ENCODE measurements at places on chromosomes 2 and 18. TPM values are rescaled to one million over a fixed set of nuclear protein-coding genes. Genes with fewer than 3 reads are reported as not detected.

DNA sequence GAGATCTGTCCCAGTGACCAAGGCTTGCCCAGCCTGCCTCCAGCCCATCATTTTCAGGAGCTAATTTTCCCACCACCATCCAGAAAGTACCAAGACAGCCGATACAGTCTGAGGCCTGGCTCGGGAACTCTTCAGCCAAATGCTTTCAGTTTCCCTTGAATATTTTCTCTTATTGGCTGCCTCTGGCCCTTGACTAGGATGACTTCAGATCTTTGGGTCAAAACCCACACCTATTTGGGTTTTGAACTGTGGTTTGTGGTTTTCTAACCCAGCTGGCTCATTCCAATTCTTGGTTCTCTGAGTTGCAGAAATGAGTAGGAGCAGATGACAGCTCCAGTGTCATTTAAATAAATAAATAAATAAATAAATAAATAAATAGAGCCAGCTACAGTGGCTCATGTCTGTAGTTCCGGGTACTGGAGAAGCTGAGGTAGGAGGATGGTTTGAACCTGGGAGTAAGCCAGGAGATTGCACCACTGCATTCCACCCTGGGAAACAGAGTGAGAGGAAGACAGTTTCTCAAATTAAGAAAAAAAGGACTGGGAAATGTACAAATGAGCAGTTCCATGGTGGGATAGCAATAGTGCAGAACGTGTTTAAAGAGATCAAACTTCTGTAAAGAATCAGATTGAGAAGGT is 465.0 kb upstream of the SOX11 start:
- DNase-seq: no peak

DNA sequence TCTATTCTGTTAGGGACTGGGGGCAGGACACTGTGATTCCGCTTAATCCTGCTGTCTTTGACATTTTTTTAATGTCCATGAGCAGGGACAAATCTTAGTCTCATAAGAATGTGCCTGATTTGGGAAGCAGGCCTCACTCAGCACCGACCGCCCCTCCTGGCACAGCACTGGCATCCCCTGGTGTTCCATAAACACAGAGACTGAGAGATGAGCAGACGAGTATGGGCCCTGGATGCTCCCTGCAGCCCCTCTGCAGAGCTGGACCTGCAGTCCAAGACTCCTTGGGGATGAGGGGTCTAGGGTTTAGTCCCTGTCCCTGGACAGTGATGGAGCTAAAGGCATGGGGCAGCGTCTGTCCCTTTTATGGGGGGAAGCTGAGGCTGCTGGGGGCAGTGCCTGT is 81.6 kb downstream of the NDUFA10 start:
- no peak for DNase-seq

Gene TUBA3E
- not detected for total RNA-seq

GRCh38 chr2:209638346-209638745 is 133.3 kb upstream of the UNC80 start:
- no peak for DNase-seq

Gene ELOA2
- total RNA-seq: not detected

DNA sequence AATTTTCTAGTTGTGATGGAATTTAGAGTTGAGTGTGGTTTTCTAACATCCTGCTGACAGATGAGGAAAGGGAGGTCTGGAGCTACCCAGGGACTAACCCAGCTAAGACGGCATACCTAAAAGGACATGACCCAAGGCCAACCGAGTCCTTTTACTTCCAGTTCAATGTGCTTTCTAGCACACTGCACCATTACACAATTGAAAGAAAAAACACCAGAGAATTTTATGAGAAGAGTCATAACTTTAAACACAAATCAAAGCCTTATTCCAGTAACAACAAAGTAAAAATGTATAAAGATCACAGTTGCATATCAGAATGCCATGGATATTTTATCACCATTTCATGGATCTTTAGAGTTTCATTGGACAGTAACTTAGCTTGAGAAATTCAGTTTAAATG is 480.3 kb downstream of the MEIS1 start:
- DNase-seq: no peak

Gene ID2
- total RNA-seq: 298 TPM

- no peak for DNase-seq
These were observed 8.2 kb downstream of the ADAM17 start for GRCh38 chr2:9547262-9547991.

GRCh38 chr2:67719351-67719750 is 322.2 kb downstream of the ETAA1 start:
- no peak for DNase-seq

Gene ACMSD
- total RNA-seq: 1.4 TPM

Gene PLEKHH2
- total RNA-seq: 15.3 TPM

Gene INPP5D
- 8.4 TPM for total RNA-seq

DNA sequence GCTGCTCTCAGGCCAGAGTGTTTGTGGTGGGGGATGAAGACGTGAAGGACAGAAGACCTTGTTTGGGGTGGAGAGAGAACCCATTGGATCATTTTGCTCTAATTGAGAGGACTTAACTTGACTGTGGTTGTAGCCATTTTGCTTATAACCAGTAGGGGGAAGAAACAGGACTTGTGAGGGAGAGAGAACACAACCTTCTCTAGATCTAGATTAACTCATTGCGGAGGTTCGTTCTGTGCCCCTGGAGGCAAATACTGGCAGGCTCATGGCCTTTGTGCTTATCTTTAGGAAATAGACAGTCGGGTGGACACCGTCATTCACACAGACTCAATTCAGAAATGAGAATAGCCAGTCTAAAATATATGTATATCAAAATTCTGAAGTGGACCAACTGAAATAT is 147.0 kb upstream of the LHCGR start:
- DNase-seq: no peak

GRCh38 chr2:190877436-190877835 is 3.2 kb upstream of the GLS start:
- DNase-seq: no peak

Gene RNPEPL1
- 20.0 TPM for total RNA-seq

GRCh38 chr2:234596696-234597575 is 100.1 kb upstream of the ARL4C start:
- DNase-seq: no peak

Gene PDIA6
- total RNA-seq: 291 TPM

DNA sequence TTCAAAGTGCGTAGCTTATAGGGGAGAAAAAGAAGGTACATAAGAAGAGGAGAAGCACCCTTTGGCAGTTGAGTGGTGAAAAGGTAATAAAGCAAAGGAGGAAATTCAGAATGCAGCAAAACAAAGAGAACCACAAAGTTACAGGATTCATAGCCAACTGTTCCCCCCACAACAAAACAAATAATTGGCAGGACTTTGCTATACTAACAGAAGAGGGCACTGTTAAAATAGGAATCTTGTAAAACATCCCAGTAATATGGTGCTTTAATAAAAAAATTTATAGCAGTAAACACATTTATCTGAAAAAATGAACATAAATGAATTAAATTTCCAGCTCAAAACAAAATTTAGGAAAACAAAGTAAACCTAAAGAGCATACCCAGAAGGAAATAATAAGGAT is 42.3 kb downstream of the R3HDM1 start:
- no peak for DNase-seq

DNA sequence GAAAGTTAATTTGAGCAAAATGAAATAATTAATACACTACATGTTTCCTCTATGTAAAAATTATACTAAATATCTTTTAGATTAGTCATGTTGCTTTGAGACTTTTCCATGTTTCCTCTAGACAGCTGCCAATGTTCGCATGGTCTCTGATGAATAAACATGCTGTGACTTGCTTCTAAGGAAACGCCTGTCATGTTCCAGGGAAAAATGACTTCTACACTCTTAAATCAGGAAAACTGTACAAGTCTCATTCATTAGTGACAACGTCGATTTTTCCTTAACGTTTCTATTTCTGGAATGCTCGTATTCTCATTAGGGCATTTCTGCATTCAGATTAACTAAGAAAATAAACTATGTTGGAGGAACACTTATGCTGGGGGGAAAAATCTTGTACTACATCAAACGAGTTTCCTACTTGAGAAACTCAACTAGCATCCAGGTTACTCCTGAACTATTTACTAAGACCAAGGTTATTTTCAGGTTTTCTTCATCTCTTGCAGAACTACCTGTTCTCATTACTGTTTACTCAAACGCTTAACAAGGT is 1.6 kb downstream of the COBLL1 start:
- DNase-seq: no peak

GRCh38 chr2:6398421-6398820 is 467.3 kb downstream of the CMPK2 start:
- DNase-seq: no peak

Gene ANKRD30B
- total RNA-seq: 0.11 TPM
